ENCODE measurements at places on chromosomes 13 and 19.

- DNase-seq: no peak
Measured at GRCh38 chr19:16235811-16236652, 38.3 kb downstream of the AP1M1 start.

GRCh38 chr13:97268772-97269171 lies 46.6 kb downstream of the MBNL2 start:
- DNase-seq: no peak

GRCh38 chr13:108933061-108933460 lies 303.6 kb downstream of the MYO16 start:
- DNase-seq: no peak

- DNase-seq: peak; percentile 24
Measured at GRCh38 chr13:43720780-43721397, 65.9 kb downstream of the ENOX1 start.
